Activated CD8-positive, alpha-beta memory T cell treated with anti-CD3 and anti-CD28 coated beads, Interleukin-2, amount 50 U/mL, for 4 hours (primary cell): ENCODE measurements at places on chromosomes 6 and 20.

DNA sequence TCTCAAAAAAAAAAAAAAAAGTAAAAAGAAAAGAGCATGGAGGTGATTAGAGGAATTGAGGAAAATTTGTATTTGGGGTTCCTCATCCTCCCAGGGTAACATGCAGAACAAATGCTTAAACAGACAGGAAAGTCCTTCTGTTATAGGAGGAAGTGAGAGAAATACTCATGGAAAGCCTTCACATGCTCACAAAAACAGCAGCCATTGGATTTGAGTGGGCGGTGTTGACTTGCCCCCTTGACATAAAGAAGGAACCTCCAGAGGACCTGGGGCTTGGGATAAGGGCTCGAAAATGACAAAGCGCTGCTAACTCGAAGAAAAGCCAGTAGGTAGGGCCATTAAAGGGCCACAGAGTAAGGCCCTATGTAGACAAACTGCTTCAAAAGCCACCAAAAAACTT lies 17.5 kb upstream of the SAMHD1 start:
- no peak for DNase-seq

DNA sequence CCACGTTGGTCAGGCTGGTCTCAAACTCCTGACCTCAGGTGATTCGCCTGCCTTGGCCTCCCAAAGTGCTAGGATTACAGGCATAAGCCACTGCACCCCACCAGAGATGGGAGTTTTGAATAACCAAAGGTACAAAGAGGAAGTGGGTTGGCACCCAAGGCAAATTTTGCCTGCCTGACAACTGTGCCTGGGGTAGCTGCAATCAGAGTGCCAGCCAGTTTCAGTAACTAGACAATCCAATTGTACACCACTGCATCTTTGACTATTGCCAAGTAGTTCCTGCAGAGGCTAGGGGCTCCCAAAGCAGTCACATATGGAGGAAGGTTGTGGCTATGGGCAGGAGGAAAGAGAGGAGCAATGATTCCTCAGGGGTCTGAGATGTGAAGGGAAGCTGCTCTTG lies 16.6 kb downstream of the ZC3H12D start:
- no peak for DNase-seq

DNA sequence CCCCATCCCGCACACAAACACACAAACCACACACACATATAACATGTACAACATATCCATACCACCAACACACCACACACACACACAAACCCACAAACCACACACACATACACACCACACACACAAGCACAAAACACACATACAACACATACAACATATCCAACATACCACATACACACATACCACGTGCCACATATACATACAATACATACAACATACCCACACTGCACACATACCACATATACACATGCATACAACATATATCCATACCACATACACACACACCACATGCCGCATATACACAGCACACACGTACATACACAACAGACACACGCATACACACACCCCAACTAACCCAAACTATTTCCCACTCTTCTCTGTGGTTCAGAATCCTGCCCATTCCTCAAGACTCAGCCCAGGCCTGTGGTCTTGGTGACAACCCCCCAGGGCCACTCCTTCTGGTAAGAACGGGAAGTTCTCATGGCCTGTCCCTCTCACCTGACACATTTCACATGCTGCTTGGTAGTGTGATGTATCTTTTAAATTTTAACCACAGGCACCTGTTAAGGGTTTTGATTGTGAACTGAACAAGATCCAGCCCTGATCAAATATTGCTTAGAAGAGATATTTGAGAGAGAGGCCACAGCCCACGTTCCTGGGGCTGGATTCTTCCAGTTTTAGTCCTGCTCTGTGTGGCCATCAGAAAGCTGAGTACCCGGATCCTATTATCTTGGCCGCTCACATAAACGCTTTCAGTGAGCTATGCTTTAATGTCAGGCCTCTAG lies 55.9 kb upstream of the KCNK16 start:
- no peak for DNase-seq

DNA sequence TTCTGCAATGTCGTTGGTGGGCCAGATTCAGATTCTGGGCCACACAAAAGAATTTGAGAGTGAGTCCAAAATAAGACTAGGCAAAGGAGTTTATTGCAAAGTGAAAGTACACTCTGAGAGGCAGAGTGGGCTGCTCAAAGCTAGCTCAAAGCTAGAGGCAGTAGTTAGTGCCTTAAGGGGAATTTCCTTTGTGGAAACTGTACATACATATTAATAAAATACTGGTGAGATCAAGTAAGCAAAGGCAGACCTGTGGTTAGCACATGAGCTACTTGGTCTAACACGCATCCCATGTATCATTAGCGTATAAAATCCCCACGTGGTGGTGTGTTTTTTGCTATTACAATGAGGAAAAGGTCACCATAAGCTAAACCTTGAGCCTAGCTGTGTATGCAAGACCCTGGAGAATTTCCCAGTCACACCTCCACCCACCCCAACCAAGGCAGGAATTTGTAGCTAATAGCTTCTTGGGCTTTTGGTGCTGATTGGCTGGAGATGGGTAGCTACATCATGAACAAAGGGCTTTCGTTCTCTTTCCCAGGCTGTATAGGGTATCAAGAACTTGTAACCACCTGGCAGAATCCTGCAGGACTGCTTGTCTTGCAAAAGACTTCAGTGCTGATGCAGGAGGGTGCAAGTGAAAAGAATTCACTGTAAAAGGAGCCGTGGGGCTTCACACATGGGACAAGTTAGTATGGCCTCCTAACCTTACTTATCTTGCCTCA lies 14.7 kb upstream of the TRIM26 start:
- no peak for DNase-seq
